ENCODE measurements at places on chromosomes 16 and 17.

GRCh38 chr16:66549284-66550131 is at the start of gene TK2:
Gene TK2 (minus strand): TSS chr16:66550122. CDS start chr16:66550061, 61 bp downstream.
- H3K27me3 ChIP-seq: no peaks in the 10 kb centered on the region
- H3K36me3 ChIP-seq: peaks cover 4% of the 10 kb centered on the region
- peak within 1 kb of the TSS; percentile 77 for H3K27ac ChIP-seq
- H3K4me1 ChIP-seq: peaks cover 85% of the 10 kb centered on the region
- H3K4me3 ChIP-seq: peak within 1 kb of the TSS; percentile 79

- H3K36me3 ChIP-seq: no peaks in the 10 kb centered on the region
- H3K4me3 ChIP-seq: peak overlapping the region; percentile 24
- no peak for DNase-seq
- H3K27ac ChIP-seq: no peak overlapping the region
These were observed 2.1 kb downstream of the FAM171A2 start for GRCh38 chr17:44361292-44362260.

DNA sequence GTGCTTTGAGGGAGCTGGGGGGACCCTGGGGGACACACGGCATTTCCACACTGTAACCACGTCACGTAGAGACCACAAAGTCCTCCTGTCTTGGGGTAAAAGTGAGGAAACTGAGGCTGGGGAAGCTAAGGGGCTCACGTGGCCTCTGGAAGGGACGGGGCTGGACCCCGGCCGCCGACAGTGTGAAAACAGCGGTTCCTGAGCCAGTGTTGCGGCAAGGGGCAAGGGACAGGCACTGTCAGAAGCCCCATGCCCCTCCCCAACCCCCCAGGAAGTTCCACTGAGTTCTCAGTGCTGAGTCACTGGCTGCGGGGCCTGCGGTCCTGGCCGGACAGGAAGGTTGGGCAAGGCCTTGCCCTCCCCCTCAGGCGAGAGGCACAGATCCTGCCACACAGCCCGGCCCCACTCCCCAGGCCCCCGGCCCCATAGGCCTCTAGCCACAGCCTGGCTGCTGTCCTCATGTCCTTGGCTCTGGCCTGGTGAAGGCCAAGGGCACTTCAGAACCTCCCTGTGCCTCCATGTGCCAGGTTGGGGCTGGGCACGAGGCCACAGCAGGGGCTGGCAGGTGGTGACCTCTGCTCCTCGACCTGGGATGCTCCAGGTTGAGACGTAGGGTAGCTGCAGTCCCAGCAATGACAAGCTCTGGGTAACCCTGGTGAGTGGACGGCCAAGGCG is 5.0 kb upstream of the CCDC57 start:
- no peak overlapping the region for H3K4me3 ChIP-seq
- H3K27me3 ChIP-seq: no peaks in the 10 kb centered on the region
- no peak overlapping the region for H3K27ac ChIP-seq

DNA sequence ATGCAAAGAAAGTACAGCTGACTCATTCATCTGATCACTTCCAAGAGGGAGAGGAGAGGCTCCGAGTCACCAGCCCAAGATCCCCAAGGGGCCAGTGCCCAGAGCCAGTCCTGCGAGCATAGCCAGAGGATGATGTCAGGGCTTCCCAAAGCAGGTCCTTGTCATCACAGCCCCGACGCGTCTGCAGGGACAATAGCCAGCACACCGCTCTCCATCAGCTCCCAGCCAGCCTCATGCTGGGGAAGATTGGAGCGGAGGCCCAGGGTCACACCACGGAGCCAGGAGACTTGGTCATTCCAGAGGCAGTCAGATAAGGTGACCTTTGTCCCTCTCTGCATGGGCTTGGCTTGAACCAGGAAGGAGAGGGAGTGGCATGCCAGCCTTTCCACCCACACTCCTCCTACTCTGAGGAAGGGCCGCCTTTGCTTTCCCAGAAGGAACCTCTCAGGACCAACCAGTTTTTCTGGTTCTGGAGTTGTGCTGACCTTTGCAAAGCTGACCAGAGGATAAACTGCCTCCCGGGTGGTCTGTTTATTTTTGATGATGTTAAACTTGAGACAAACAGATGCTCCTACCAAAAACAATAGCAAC is 58.3 kb upstream of the ARHGAP44 start:
- H3K36me3 ChIP-seq: no peaks in the 10 kb centered on the region
- peaks cover 5% of the 10 kb centered on the region for H3K27me3 ChIP-seq
- no peak overlapping the region for H3K27ac ChIP-seq
- no peak overlapping the region for H3K4me3 ChIP-seq

DNA sequence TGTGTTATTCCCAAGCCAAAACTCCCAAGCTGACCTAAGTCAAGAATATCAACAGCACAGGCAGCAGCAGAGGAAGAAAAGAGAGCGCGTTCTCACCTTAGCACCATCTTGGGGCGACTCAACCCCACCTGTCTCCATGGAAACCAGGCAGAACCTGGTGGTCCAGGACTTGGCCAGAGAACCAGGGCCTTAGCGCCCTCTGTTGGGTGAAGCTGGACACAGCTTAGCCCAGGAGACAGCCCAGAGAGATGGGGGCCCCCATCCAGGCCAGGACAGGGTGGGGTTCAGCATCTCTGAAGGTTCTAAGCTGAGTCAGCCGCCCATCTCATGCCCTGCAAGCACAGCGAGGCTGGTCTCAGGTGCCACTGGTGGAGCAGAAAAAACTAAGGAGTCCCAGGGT is 60.1 kb upstream of the TMEM132E start:
- H3K4me1 ChIP-seq: no peaks in the 10 kb centered on the region
- peaks cover 17% of the 10 kb centered on the region for H3K27me3 ChIP-seq
- DNase-seq: no peak
- no peak overlapping the region for H3K27ac ChIP-seq
- H3K36me3 ChIP-seq: no peaks in the 10 kb centered on the region
- H3K4me3 ChIP-seq: no peak overlapping the region

GRCh38 chr16:11133344-11133943 is 122.6 kb downstream of the SOCS1 start:
- H3K4me1 ChIP-seq: peaks cover 17% of the 10 kb centered on the region
- no peak overlapping the region for H3K27ac ChIP-seq
- no peaks in the 10 kb centered on the region for H3K27me3 ChIP-seq
- no peak overlapping the region for H3K4me3 ChIP-seq
- H3K36me3 ChIP-seq: peaks cover 76% of the 10 kb centered on the region
